Activated CD4-positive, alpha-beta T cell treated with anti-CD3 and anti-CD28 coated beads, Interleukin-2, amount 50 U/mL, for 4 hours (primary cell): ENCODE measurements at places on chromosomes 2 and 18.

- DNase-seq = no peak
These were observed 131.7 kb downstream of the BCL2L11 start for GRCh38 chr2:111252436-111252835.

DNA sequence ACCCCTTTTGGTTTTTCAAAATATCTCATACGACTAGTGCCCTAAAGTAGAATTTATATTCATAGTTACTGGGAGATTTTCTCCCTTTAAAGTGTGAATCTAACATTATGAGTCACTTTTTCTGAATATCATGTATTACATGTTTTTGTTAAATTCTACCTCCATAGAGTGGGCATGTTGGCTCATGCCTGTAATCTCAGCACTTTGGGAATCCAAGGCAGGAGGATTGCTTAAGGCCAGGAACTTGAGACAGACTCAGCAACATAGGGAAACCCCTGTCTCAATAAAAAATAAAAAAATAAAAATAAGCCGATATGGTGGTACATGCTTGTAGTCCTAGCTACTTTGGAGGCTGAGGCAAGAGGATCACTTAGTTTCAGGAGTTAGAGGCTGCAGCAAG is 45.3 kb upstream of the UNC80 start:
- DNase-seq = no peak

DNA sequence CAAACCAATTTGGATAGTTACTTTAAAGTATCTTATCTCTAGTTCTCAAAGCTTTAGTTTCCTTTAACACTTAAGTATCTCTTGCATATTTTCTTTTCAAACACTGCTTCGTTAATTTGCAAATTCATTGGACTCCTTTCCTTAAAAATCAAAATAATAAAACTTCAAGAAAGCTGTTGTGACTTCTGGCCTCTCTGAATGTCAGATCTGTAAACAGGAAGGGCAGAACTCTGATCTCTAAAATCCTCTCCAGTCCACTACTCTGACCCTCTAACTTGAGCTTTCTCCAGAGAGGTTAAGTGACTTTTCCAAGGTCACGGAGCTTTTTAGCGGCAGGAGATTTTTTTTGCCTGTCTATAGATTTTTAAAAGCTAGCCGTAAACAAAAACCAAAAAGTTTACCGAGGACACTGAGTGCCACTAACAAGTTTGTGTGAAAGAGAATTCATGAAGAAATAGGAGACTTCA is 155.5 kb downstream of the TGIF1 start:
- DNase-seq = no peak

- no peak for DNase-seq
These were observed 60.5 kb upstream of the ZNG1B start for GRCh38 chr2:113376913-113377445.

GRCh38 chr18:57544936-57545660 is 41.4 kb downstream of the FECH start:
- DNase-seq = no peak

GRCh38 chr2:178419123-178419522 is 31.9 kb downstream of the PRKRA start:
- DNase-seq = no peak

DNA sequence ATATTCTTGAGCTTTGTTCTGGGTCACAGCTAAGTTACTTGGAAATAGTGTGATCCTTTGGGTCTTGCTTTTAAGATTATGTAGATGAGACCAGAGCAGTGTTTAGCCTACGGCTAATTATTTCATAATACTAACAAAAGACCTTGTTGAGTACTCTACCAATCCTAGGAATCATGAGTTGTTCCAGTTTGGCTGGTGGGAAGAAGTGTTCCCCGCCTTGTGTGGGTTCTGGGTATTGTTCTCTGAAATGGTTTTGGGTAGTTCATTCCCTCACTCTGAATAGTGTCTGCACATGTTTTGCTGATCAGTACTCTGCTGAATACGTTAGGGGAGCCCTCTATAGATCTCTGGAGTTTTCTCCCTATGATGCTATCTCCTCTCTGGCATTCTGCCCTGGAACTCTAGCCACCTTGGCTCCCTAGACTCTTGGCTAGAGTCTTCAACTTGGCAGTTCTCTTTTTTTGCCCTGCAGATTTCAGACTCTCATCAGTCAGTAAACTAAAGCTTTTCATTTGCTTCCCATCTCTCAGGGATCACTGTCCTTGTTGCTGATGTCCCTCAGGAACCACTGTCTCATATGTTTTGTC is 48.4 kb downstream of the NEMP2 start:
- no peak for DNase-seq

DNA sequence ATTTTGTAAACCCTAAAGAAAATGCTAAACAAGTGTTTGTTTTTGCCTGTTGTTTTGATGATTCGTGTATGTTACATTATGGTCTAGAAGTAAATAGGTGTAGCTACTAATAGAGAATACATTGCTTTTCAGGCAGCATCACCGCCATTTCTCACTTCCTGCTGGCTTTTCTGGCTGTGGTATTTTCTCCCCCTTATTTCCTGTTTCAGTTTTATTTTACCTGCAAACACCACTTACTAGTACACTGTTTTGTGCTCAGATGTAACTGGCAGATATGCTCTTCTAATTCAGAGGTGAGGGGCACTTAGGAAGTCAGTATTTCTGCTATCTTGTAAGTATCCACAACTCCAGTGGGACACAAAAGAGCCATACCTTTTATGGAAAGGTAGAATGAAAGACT is 38.1 kb upstream of the SLC3A1 start:
- peak; percentile 5 for DNase-seq

DNA sequence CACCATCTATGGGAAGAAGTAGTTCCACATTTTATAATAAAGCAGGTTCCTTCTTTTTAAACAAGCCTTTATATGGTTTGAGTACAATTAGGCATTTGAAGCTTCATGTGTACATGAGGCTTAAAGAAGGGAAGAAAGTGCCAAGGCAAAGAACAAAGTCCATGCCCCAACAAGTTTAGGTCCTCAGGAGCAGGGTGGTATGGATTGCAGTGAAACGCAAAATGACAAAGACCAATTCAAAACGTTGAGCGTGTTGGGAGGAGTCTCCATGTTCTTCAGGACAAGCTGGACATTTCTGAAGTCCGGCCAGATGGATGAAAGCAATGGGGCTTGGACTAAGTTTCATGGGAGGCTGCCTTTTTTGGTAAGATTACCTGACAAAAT is 78.8 kb upstream of the FZD5 start:
- DNase-seq = no peak

DNA sequence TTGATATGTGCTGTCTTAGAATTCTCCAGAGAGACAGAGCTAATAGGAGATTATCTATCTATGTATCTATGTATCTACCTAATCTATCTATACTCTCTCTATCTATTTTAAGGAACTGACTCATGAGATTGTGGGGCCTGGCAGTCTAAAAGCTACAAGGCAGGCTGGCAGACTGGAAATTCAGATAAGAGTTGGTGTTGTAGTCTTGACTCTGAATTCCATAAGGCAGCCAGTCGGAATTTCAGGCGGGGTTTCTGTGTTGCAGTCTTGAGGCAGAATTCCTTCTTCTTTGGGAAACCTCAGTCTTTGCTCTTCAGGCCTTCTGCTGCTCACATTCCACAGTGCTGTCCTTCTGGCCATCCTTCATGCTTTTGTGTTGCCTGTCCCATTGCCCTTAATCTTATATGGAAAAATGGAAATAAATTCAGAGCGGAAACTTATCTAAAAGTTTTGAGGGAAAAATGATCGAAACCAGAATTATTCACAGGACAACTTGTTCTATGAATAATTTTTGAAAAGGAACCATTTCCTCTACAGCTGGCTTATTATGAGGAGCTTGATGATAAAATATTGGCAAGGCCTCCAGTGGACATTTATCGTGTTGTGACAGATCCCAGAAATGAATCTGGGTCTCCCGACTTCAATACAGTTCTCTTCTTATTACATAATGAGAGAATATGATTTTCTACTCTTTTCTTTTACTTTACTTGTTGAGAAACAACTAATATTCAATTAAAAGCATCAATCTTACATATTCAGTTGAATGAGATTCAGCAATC is 10.8 kb downstream of the IL1RL1 start:
- DNase-seq = no peak

DNA sequence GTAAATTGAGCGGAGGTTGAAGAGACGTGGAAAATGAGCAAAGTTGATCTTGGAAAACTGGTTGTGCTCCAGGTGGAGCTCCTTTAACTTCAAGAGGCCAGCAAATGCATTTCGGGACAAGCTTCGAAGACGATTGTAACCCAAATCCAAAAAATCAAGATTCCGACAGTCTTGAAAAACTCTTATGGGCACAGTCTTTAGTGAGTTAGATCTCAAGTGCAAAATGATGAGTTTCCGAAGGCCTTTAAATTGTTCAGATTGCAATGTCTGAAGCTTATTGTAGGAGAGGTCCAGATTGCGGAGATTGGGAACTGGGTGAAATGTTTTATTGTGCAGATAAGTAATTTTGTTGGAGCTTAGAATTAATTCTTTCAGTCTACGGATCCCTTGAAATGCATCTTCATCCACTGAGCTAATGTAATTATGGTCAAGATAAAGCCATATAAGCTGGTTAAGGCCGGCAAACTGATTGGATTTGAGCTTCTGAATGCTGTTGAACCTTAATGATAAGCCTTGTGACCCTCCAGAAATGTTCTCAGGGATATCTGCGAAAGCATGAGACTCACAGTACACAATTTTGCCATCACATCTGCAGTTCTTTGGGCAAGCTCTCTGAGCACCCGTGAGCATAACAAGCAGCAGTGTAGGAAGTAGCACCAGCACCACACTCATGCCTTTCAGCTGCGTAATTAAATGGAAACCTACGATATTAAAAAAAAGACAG is 2.9 kb downstream of the LRRTM4 start:
- no peak for DNase-seq

DNA sequence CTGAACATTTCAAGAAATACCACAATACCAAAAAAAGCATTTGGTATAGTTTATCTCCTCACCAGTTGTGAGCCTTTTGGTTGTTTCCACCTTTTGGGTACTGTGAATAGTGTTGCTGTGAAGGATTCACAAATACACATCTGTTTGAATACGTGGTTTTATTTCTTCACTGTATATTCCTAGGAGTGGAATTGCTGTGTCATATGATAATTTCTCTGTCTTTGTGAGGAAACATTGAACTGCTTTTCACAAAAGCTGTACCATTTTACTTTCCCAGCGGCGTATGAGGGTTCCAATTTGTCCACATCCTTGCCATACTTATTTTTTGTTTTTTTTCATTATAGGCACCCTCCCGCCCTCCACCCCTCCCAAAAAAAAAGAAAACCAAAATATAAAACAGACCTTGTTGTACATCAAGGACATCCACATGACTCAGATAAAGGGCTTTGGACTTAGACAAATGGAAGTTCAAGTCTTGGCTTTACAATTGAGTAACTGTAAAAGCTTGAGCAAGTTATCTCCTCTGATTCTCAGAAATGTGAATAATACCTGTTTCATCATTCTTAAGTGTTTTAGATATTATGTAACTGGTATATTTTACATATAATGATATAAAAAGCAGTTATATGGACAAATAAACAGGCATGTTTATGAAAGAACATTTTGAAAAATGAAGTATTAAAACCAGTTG is 19.0 kb downstream of the UBE2E3 start:
- DNase-seq = no peak

GRCh38 chr2:183543731-183544130 is 419.5 kb downstream of the NUP35 start:
- DNase-seq = no peak

DNA sequence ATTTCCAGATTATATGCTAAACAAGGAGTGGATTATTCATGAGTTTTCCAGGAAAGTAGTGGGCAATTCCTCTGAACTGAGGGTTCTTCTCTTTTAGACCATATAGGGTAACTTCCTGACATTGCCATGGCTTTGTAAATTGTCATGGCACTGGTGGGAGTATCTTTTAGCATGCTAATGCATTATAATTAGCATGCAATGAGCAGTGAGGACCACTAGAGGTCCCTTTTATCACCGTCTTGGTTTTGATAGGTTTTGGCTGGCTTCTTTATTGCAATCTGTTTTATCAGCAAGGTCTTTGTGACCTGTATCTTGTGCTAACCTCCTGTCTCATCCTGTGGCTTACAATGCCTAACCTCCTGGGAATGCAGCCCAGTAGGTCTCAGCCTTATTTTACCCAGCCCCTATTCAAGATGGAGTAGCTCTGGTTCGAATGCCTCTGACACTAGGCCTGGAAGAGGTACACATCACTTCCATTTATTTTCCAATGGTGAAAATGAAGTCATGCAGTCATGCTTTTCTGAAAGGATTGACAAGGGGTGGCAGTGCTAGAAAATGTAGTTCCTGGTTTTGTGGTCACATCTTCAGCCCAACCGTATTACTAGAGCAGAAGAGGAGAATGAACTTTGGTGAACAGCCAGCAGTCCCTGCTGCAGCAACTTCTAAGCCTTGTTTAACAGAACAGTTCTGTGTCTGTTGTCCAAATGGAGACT is 26.6 kb upstream of the ITGA4 start:
- no peak for DNase-seq

DNA sequence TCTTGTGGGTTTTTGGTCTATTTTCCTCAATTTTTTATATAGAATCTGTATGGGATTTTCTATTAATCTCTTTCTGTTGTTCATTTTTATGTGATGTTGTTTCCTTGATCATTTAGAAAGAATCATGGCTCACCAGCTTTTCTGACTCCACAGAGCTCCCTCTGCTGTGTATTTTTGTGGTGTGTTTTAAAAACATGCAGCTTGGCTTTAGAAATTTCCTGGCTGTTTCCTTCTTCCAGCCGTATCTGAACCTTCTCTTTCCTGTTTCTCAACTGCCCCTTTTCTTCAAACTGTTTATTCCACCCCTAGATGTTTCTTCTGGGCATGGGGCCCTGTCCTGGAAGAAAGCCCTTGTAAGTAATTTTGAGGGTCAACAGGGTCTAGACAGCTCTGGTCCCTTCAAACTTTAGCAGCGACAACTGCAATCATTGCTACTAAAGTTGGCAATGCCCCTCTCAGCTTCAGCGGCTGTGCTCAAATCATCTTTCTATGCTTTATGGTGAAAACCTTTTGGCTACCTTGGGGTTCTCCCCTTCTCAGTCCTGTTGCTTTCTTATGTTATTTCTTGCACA is 17.6 kb upstream of the COPS8 start:
- DNase-seq = no peak

DNA sequence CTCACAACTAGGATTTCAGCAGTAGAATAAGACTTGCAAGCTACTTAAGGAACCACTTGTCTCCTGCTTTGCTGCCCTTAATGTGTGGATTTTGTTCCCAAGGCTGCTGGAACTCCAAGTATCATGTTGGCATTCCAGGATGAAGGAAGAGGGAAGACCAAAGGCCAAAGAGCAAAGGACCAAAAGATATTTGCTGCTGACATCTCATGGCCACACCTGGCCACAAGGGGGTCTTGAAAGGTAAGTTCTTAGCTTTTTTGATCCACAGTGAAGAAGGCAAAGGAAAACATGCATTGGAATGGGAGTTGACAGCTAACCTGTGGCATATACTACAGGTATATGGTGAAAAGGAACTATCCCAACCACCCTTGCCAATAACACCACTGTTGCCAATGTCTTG is 3.9 kb upstream of the MATN3 start:
- no peak for DNase-seq

- DNase-seq = peak; percentile 56
These were observed at the start of gene GAD1 for GRCh38 chr2:170816504-170817092. GAD1 (plus strand) TSS chr2:170816887; CDS start chr2:170818592, 1,705 bp downstream.

DNA sequence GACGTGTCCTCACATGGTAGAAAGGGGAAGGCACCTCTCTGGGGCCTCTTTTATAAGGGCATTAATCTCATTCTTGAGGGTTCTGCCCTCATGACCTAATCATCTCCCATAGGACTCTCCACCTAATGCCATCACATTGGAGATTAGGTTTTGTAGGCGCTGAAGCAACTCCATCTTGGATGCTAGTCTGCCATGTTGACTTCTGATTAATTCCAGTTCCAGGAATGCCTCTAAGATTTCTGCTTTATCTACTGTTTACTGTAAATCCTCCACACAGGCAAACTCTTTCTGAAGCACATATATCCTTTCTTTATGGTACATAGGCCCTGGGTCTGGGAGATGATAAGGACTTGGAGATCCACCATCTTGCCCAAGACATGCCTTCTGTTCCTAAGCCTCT is 49.3 kb upstream of the YWHAQ start:
- DNase-seq = no peak
